ENCODE measurements at places on chromosomes 4 and X.

GRCh38 chr4:39037491-39037825 is 5.2 kb upstream of the TMEM156 start:
- DNase-seq: no peak

GRCh38 chrX:13386636-13387035 is 66.8 kb upstream of the ATXN3L start:
- DNase-seq: no peak

GRCh38 chr4:1360423-1361283 is 13.6 kb downstream of the UVSSA start:
- no peak for DNase-seq

DNA sequence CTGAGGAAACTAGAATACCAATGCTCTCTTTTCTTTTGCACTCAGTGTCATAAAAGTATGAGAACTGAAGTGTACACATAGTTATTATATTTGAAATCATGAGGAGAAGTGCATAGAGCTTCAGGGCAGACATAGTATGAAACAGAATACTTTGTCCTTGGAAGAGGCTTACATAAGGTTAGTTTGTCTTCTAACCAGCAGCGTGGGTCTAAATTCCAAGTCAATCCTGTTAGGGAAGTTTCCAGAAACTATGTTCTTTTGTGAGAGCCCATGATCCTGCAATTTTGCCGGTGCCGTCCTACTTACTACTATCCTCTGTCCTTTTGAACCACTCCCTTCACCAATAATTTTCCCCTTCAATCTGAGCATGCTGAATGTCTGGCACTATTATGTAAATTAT is 156.2 kb downstream of the PABPC4L start:
- no peak for DNase-seq

DNA sequence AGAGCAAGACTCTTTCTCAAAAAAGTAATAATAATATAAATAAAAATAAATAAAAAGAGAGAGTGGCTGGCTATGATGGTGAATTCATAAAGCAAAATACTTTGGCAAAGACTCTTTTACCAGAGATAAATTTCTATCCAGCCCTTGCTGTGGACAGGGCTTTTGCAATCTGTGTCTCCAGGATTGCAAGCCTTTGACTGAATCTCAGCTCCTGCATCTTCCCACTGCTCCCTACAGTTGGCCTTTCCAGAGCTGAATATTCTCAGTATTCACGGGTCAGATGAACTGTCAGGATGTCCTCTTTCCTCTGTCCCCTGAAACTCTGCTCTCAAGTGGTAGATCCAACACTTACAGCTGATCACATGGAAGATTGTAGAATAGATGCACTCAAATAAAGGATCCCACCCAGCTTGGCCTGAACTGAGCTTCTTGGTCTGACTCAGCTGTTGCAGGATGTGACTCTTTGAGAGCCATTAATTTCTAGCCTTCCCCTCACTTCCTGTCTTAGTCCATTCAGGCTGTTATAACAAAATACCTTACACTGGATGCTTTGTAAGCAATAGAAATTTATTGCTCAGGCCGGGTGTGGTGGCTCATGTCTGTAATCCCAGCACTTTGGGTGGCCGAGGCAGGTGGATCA is 123.4 kb upstream of the GUCY1A1 start:
- DNase-seq: no peak

DNA sequence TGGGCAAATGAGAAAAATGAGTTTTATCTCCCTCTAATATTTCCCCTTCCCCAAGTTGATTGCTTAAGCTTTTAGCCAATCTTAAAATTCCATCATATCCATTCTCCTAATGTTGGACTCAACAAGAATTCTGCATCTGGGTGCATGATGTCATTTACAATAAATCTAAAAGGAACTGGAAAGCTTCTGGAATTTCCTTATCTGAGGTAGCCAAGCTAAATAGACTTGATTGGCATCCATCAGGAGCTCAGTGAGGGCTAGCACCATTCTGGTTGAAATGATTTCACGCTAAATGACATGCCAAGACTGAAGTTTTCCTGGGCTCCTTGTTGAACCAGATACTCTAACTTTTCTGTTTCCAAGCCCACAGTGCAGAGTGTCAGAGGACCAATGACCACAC is 110.3 kb upstream of the SCML1 start:
- DNase-seq: no peak

DNA sequence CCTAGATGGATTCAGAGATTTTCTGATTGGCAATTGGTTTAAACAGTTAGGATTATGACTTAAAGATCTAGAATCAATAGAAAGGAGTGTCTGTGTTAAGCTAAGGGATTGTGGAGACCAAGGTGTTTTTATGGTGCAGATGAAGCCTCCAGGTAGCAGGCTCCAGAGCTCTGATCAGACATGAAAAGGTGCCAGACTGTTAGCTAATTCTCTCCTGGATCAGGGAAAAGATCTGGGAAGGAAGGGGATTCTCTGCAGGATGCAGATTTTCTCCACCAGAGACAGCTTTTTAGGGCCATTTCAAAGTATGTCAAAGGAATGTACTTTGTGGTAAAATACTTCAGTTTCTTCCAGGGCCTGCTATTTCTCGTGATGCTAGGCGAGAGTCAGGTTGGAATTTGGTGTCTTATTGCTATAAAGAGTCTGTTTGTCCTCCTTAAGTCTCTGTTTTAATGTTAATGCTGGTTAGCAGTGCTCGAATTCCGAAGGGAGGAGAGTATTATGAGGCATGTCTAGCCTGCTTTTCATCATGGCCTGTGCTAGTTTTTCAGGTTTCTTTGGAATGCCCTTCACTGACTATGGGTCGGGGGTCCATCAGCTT is 12.0 kb upstream of the GPR78 start:
- DNase-seq: no peak

DNA sequence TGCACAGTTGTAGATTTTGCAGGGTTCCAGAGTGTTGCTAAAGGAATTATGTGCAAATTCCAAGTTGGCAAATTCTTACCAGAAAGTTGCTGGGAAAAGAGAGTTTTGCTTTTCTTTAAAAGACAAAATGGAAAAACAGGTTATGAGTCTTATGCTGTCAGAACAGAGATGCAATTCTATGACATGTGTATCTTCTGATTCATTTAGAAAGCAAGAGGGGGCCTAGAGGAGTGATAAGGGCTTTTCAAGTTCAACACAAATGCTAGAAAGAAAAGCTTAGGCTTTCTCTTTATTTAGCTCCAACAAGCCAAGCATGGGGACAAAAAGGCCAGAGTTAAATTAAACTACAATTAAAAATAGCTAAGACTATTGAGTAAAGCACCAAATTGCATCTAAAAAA is 72.4 kb upstream of the GATB start:
- DNase-seq: no peak

DNA sequence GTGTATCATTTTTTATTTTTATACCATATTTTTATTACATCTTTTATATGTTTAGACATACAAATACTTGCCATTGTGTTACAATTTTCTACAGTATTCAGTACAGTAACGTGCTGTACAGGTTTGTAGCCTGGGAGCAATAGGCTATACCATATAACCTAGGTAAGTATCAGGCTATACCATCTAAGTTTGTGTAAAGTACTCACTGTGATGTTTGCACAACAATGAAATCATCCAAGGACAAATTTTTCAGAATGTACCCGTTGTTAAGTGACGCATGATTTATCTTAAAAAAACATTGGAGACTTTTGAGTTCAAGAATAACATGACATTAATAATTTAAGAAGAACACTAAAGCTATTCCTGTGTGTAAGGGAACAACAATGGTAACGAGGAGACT is 96.0 kb upstream of the LEF1 start:
- DNase-seq: no peak

DNA sequence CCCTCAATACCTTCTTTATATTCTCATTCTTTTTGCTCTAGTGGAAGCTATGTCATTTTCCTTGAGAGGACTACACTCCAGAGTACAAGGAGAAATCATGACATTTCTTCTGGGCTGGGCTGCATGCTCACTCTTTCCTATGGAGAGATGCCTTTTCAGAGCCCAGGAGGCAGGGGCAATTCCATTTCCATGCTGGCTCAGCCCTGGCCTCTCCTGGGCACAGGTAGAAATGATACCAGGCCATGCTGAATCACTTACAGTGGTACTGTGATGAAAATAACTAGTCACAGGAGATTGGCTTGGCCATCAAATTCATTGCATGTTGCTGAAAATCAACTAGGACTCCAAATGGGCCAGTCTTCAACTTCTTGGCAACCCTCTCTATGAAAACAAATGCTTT is 34.0 kb upstream of the PPARGC1A start:
- no peak for DNase-seq

DNA sequence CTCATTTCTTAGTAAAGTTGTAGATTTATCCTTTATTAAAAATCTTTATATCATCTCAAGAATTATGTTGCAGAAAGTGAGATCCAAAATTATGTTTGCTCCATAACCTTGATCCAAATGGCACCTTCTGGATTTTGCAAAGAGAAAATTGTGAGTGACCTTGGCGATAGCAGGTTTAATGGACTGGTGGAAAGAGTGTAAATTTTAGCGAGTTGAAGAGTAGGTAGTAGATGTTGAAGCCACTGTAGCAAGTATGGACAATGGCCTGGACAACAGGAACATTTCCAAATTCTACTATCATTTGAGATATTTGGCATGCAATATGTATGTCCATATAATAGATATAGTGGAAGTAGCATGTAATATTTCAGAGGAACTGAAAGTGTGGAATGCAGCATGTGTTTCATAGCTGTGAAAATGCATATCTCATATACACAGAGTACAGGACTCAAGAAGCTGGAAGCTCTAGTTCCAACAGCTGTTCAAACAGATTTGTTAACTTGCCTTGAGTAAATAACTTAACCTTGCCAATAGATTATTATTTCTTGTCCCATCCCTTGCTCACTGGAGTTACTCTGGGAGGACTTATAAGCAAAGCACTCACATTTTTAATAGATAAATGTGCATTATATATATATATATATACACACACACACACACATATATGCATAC is 152.5 kb upstream of the TLL1 start:
- no peak for DNase-seq

DNA sequence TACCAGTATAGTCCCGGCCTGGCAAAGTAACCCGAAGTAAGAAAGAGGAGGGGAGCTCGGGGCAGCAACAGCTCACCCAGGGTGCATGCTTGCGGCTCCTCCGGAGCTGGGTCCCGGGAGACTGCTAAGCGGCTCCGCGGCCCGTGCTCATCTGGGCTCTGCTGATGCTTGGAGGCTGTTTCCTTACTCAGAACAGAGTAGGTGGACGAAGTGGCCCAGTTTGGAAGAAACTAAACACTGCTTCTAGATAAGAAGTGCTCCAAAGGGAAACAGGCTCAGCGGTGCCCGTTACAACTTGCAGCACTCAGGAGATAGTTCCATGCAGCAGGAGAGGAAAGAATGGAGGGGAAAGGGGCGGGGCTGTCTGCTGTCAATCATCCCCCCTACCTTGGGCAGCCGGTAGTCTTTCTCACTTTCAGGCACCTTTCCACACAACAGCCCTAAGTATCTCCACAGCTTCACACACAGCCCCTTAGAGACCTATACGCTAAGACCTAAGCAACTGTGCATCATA is at the start of gene COL4A6:
COL4A6 (minus strand) TSS at position 313 of the 514 bp plus-strand sequence; CDS start at position 87, 226 bp downstream.
- DNase-seq: peak; percentile 82

- DNase-seq: no peak
Measured at GRCh38 chr4:154908168-154908567, 127.1 kb downstream of the RBM46 start.

GRCh38 chr4:183257808-183258207 is 62.3 kb downstream of the CLDN22 start:
- no peak for DNase-seq
